ENCODE measurements at places on chromosomes 11 and 22.

- no peak for DNase-seq
These were observed 43.1 kb downstream of the BMAL1 start for GRCh38 chr11:13320688-13321087.

- no peak for DNase-seq
These were observed 131.6 kb upstream of the HSD17B12 start for GRCh38 chr11:43548916-43549315.

DNA sequence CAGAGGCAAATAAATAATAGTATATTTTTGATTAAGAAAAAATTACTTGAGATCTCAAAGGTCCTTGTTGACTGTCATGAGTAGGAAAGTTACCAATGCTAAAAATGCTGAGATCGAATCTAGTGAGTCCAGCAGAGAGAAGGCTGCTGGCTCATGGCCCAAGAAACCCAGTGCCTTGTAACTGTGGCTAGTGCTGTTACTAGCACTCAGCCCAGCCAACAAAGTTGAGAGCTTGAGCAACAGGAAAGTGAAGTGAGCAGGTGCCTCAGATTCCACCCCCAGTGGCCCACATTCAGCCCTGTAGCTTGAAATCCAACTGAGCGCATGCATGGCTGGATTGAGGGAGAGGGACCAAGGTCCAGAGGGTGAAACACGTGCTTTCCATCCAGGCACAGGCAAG, 398.2 kb downstream of the SHANK2 start:
- no peak for DNase-seq

DNA sequence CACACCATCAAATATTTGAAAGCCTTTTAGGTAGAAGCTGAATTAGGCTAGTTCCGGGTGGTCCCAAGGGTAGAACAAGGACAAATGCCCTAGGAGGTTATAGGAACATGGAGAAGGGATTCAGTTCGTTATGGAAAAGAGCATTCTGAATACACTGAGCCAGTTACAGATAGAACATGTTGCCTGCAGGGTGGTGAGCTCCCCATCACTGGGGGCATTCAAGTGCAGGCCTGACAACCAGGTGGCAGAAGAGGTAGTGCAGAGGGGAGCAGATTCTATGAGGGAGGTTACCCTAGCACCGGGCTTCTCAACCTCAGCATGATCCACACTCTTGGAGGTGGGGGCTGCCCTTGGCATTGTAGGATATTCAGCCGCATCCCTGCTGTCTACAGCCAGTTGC, 24.2 kb downstream of the LIF start:
- DNase-seq, result no peak

- peak; percentile 97 for DNase-seq
These were observed 44.2 kb upstream of the MICAL2 start for GRCh38 chr11:12066056-12066798.

- DNase-seq, result no peak
These were observed 73.5 kb upstream of the PPARA start for GRCh38 chr22:46076651-46077339.

GRCh38 chr22:20503816-20504215, 3.6 kb upstream of the MED15 start:
- peak; percentile 64 for DNase-seq

- no peak for DNase-seq
These were observed 43.4 kb upstream of the MN1 start for GRCh38 chr22:27844656-27845591.

GRCh38 chr11:120137611-120138521, at the start of gene TRIM29:
Gene TRIM29, minus strand, starts transcription at chr11:120138113. Its CDS starts 82 bp downstream, at chr11:120138031.
- DNase-seq, result no peak

GRCh38 chr11:123903932-123904331, 2.0 kb downstream of the OR8D4 start:
- DNase-seq, result no peak

DNA sequence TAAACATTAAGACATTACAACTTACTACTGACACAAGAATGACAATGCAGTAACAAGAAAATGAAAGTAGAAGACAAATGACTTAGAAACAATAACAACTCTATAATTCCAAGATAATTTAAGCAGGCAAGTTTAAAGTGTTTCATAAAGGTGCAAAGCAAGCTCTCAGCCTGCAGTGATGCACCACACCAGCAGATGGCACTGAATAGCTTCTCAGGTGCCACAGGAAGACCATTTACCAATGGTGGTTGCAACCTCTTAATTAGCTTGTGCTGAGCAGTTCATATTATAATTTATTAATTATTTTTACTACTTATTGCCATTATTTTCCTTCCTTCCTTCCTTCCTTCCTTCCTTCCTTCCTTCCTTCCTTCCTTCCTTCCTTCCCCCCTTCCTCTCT, 60.6 kb downstream of the NXPE2 start:
- DNase-seq, result peak; percentile 45

- peak; percentile 85 for DNase-seq
These were observed 27.6 kb downstream of the CD5 start for GRCh38 chr11:61129639-61130523.

GRCh38 chr11:73404048-73404447, 27.8 kb downstream of the RELT start:
- DNase-seq, result peak; percentile 45

GRCh38 chr11:59766542-59767224, 11.5 kb downstream of the STX3 start:
- no peak for DNase-seq

DNA sequence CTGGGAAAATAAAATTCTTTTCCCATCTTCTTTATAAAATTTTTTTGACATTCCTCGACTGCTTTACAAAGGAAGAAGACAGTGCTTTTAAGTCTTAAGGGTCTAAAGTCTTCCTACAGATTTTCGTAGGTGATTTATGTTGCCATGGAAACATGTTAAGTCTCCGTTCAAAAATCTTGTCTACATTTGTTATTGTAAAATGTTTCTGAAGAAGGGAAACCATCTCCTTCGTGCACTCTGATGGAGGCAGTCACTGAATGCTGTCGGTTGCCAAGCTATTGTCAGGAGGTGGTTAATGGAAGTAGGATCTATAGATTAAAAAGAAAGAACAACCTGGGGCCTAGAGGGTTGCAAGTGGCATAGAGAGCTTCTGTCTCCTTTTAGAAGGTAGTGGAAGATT, 52.6 kb downstream of the MAP6 start:
- no peak for DNase-seq

GRCh38 chr11:103904324-103904667, 132.1 kb upstream of the DDI1 start:
- DNase-seq, result no peak

- no peak for DNase-seq
These were observed 57.8 kb downstream of the NXPE1 start for GRCh38 chr11:114501901-114502300.

DNA sequence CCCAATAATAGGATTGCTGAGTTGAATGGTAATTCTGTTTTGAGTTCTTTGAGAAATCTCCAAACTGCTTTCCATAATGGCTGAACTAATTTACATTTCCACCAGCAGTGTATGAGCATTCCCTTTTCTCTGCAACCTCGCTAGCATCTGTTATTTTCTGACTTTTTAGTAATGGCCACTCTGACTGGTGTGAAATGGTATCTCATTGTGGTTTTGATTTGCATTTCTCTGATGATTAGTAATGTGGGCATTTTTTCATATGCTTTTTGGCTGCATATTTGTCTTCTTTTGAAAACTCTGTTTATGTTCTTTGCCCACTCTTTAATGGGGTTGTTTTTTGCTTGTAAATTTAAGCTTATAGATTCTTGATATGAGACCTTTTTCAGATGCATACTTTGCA, 97.4 kb downstream of the FDX1 start:
- no peak for DNase-seq

- no peak for DNase-seq
These were observed 7.8 kb downstream of the LDHAL6A start for GRCh38 chr11:18463439-18463838.

GRCh38 chr11:126601136-126601535, 245.7 kb downstream of the ST3GAL4 start:
- no peak for DNase-seq

- DNase-seq, result no peak
These were observed 12.7 kb downstream of the LRFN4 start for GRCh38 chr11:66869567-66869870.

- no peak for DNase-seq
These were observed 98.5 kb downstream of the SMCO4 start for GRCh38 chr11:93444617-93445073.

DNA sequence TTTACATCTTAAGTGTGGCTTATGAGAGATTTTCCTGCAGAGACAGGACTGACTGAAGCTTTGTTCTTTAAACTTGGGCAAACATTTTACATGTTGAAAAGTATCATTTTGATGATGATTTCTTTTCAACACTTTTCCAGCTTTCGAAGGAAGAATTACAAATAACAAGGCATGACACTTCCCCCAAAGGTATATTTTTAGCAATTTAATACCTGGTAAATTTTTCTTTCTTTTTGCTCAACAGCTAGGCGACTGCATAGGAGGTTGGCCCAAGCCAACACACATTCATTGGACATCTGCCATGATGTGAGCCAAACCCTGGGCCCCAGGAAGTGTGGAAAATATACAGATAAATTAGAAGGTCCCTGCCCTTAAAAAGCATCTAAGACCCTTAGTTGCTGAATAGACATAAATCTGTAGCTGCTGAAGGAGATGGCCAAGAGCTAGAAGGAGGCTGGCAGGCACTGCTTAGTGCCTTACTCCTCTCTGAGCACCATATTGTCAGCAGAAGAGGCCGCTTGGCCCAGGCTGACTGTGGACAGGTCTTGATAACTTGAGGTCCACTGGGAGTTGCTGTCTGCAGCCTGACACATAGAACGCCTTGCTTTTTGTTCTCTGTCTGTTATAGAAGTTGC, 53.3 kb upstream of the CD44 start:
- no peak for DNase-seq

DNA sequence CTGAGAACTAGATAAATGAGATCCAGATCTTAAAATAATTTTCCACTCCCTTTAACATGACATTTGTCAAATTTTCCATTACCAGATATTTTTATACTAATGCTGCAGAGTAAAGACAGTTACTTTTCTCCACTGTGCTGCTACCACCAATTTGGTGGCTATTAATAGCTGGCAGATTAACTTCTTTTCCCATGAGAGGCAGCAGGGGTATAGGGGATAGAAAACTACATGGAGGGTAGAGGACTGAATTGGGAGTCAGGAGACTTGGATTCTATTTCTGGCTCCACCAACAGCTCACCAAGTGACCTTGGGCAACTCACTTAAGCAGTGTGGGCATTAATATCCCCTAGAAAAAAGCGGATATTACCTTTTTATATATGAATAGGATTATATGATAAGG, 69.2 kb downstream of the KIF18A start:
- DNase-seq, result no peak

DNA sequence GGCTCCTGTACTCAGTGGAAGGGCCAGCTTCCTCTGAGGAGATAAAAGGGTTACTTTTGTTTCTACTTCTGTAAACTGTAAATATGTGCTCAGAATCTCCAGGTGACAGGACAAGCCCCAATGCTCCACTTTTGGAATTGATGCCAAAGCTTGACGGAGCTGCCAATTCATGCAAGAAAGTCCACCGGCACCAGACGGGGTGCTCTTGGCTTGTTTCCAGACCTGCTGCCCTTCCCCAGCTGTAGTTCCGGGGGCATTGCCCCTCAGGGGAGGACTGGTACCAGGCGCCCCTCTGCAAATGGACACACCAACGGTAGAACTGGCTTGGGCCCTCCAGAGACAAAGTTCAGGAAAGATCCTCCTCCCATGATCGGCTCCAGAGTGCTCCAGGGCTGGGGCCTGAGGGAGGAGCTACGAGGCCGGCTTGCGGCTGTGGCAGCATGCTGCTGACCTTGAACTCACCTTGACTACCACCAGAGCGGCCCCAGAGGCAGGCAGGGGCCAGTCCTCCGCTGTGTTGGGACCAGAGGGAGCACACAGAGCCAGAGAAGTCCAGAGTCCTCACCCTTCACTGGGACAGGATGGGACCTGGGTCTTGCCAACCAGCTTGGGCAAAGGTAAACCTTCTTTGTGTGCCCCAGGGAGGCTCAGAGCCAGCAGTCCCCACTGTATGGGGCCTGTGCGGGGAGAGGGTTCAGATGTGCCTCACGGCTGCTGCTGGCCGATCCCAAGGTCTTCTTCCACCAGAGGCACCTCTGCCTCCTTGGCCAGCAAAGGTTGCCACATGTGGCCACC, 17.8 kb upstream of the OAF start:
- no peak for DNase-seq

DNA sequence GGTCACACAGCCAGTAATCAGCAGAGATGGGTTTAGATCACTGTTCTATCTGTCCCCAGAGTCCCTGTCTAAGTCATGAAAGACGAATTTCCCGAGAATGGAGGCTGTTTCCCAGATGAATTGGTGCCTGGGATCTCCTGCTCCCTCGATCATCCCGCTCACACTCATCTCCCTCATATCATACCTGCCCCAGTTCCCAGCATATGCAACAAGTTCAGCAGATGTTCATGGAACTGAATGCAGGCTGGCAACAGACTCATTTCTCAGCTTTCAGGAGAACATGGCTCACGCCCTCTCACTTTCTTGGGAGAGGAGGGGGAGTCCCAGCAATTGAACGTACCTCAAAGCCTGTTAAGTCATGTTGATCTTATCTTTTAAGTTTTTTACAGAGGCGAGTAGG, 22.1 kb downstream of the CD6 start:
- no peak for DNase-seq

- peak; percentile 2 for DNase-seq
These were observed 57.1 kb downstream of the FAM181B start for GRCh38 chr11:82676483-82677094.

GRCh38 chr11:76406359-76406758, 25.2 kb downstream of the GVQW3 start:
- no peak for DNase-seq

DNA sequence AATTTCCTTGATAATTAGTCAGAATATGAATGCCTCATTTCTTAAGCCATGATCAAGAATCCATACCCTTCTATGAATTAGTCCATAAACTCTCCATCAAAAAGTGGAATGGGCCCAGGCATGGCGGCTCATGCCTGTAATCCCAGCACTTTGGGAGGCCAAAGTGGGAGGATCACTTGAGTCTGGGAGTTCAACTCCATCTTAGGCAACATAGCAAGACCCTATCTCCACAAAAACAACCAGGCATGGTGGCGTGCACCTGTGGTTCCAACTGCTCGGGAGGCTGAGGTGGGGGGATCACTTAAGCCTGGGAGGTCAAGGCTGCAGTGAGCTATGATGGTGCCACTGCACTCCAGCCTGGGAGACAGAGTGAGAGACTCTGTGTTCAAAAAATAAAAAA, 52.1 kb upstream of the SHANK2 start:
- DNase-seq, result no peak
